Cortex of kidney (tissue), 1 donor: ENCODE measurements at places on chromosomes 2 and 18.

DNA sequence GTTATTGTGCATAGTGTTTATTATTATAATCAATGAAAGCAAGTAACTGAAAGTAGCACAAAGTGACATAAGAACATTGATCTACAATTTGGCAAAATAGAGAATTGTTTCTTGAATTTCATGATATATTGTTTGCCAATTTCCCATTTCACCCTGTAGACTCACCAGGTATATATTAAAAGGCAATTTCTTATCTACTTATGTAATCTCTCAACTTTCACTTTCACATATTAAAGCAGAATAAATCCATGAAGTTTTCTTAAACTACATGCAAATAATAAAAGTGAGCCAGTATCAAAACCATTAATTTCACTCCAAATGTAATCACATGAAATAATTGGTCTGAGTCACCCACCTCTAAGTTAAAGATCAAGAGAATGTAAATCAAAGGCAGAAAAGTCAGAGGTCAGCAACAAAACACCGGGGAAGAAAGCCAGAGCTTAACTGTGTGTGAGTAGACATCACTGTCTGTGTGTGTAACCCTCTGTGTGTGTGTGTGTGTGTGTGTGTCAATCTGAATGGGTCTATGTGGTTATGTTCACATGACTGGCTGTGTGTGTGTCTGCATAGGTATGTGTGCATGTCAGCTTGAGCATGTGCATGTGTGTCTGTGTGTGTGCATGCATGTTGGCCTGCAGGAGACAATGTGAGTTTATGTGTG, 44.1 kb downstream of the ZNF385B start:
- DNase-seq, result no peak

DNA sequence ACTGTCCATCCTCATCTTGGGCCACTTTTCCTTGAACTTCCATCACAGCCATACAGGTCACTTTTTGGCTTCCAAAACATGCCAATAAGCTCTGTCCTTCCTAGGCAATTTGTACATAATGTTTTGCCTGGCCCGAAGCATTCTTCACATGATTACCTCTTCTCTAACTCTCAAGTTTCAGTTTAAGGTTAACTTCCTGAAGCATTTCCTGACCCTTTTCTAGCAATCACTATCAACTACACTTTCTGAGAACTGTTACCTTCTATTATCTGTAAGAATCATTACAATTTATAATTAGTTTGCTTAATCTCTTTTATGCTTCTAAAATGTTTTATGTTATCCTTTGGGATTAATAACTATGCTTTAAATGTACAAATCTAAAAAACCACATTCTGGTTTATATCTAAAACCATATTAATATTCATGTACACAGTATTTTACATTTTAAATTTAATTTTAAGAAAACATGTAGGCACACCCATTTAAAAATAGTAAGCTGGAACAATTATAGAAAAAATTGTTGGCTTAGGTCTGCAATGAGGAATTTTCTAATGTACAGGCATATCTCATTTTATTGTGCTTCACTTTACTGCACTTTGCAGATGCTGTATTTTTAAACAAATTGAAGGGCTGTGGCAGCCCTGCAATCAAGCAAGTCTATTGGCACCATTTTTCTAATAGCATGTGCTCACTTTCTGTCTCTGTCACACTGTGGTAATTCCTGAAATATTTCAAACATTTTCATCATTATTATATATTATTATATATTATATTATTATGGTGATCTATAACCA, 76.4 kb downstream of the C2orf74 start:
- no peak for DNase-seq

GRCh38 chr2:38079116-38080052, 3.4 kb upstream of the CYP1B1 start:
- DNase-seq, result no peak

- no peak for DNase-seq
These were observed 15.7 kb downstream of the MAL start for GRCh38 chr2:95041060-95041823.

GRCh38 chr2:196742216-196742615, 57.3 kb downstream of the GTF3C3 start:
- DNase-seq, result no peak

DNA sequence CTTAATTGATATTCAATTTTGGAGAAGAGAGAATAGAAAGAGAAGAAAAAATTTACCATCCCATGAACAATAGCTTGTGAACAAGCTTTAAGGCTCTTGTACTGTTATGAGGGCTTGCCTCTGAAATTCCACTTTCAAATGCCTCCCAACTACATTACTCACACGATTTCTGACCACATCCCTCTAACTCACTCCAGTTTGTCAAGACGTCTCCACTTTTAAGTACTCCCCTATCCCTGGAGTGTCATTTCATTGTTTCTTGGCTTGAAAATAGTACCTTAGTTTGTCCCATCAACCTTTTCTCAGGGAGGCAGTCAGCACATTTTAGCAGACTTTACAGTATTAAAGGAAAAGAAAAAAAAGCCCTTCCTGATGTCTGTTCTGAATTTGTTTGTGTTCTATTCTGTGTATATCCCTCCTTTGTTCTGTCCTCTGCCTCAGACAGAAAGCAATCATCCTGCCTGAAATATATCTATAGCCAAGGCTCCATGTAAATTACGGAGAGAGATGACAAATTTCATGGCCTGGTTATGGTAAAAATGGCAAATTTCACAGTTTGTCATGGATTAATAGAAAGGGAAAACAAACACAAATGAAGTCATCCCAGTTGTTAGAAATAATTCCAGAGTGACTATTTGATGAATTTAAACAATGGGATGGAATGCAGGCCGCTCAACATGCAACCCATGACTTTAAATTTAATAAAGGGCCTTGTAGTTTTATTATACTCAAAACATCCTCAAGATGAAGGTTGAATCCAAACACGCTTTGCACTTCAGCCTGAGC, 228.8 kb downstream of the ETAA1 start:
- no peak for DNase-seq

DNA sequence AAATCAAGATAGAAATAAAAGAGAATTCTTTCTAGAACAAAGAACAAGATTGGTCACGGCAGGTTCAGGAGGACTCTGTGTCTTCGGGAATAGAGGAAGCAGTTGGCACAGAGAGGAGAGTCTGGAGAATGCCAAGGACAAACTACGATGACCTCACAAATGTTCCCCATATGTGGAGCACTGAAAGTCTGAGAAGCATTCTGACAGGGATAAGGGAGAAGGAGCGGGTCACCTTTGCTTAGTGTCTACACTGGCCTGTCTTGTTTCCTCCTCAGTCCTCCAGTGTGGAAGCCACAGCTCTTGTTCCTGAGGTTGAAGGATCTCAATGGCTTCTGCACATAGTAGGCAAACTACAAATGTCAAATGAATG, 338.8 kb downstream of the MYCN start:
- no peak for DNase-seq

GRCh38 chr2:34037886-34038285, 438.8 kb upstream of the FAM98A start:
- no peak for DNase-seq

DNA sequence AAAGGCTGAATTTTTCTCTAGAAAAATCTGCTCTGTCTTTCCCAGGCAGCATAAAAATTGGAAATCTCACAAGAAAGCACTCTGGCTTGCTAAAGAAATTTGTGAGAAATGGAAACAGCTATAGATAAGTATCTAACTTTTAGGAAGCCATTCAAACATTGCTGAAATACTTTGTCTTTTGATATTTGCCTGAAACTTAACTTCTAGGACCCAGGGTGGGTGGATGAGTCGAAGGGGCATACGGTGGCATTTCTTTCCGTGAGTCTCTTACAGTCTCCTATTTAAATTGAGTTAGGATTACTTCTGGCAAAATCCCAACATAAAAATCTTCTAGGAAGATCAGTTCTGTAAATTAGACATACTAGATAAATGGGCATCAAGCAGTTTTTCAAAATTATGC, 532 bp upstream of the COL3A1 start:
- no peak for DNase-seq

- no peak for DNase-seq
These were observed 13.2 kb downstream of the BIN1 start for GRCh38 chr2:127093648-127094210.

DNA sequence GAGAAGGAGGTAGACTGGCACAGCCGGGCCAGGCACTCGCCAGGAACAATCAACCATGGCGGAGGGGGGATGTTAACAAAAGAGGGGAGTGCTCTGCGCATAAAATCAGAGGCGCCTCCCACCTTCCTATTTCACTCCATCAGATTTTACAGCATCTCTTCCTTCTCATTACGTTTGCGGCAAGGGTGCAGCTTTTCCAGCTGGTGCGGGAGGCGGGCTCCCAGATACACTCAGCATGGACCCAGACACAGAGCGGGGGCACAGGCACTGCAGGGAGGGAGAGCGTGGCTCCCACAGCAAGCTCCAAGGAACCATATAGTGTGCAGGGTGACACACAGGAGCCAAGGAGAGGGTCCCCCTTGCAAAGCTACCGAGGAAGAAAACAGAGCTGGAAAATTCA, 176.3 kb downstream of the EIPR1 start:
- DNase-seq, result no peak

DNA sequence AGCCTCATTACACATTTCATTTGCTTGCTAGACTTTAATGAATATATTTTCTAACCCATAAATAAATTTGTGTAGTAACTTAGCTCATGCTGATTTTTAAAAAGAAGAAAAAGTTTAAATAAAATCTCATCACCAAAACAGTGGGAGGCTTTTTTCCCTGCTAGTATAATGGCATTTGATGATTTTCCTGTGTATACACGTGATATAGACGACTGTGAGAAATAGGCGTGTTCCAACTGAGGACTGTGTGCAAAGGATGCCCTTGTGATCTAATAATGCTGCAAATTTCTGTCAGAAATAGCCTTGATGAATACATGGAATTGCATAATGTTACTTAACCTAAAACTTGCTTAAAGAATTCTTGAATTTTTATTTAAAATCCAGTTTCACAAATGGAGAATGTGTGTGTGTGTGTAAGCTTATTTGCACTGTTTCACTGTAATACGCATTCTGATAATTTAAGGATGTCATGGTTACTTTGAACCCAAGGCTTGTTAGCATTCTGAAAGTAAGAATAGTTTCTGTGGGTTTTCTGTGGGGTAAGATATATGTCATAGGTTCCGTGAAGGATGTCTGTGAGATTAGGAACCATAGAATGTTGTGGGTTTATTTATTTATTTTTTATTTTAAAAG, 178.0 kb downstream of the DLGAP1 start:
- no peak for DNase-seq

DNA sequence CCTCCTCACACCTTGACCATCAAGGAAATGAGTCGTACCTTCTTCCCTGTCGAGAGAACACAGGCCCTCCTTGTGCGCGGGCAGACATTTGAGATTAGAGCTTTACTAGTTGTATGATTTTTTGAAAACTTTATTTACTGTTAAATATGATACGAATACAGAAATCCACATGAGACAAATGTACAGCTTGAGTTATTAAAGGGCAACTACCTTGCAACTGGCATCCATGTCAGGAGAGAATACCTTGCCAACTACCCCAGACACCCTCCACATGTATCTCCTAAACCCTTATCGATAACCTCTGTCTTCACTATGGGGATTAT, 28.3 kb downstream of the KLHL23 start:
- no peak for DNase-seq

DNA sequence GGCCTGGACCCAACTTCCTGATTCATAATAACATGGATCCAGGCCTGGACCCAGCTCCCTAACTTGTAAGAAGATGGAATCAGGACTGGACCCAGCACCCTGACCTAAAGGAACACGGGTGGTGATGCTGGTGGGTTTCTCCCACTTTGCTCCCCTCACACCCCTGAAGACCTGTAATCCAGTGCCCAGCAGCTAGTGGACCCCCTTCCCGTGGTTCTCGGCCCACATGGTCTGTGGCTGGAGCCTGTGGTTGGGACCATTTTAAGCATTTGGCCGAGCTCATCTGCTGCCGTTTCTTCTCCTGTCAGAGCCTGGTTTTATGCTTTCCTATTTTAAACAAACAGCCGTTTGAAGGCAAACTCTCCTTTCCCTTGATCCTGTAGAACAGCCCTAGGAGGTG, 232.8 kb downstream of the EIPR1 start:
- DNase-seq, result no peak

DNA sequence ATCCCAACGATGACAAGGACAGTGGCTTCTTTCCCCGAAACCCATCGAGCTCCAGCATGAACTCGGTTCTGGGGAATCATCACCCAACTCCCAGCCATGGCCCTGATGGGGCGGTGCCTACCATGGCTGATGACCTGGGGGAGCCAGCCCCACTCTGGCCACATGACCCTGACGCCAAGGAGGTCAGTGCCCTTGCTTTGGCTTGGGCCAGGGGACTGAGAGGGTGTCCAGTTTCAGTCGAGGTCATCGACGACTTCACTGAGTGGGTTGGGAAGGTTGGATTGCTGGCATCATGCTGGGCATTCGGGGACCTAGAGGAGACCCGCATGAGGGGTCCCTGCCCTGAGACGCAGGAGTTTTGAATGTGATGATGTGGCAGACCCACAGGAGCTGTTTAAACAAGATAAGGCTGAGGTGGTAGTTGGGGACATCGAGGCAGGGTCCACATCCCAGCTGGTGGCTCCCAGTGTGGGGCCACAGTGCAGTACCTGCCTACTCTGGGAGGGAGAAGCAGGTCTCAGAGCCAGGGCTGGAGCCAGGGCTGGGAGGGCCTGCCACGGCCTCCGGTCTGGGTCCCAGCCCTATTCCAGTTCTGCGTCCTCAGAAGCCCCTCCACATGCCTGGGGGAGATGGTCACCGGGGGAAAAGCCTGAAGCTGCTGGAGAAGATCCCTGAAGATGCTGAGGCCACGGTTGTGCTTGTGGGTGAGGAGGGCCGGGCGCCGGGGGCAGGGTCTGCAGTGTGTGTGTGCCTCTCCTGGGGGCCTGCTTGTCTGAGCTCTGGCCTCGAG, 6.0 kb downstream of the SLC4A3 start:
- no peak for DNase-seq

GRCh38 chr2:203599509-203599908, 64.4 kb upstream of the RAPH1 start:
- no peak for DNase-seq

GRCh38 chr18:62450546-62451410, 72.0 kb upstream of the ZCCHC2 start:
- DNase-seq, result no peak

GRCh38 chr2:234771980-234772732, 179.7 kb upstream of the SH3BP4 start:
- DNase-seq, result no peak

DNA sequence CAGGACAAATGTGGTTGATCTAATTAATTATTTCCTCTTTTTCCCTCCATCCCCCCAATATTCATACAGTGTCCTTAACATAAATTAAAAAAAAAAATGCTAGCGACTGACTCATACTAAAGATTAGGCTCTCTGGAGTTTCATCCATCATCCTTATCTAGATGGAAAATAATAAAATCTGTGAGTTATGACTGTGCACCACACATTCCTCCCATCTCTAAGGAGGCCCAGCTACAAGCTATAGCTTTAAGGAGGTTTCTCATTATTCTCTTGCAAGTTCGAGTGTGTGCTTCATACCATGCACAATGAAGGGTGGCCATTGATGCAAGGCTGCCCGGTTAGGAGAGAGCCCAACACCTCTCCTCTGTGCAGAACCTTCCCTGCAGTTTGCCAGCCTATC, 77.3 kb downstream of the XDH start:
- DNase-seq, result no peak

GRCh38 chr2:28681606-28682005, 70.0 kb upstream of the PPP1CB start:
- no peak for DNase-seq

- no peak for DNase-seq
These were observed 48.9 kb downstream of the TSN start for GRCh38 chr2:121804340-121804739.

GRCh38 chr2:215914777-215915165, 98.6 kb downstream of the MREG start:
- DNase-seq, result no peak
